Activated CD8-positive, alpha-beta memory T cell treated with anti-CD3 and anti-CD28 coated beads for 1 hour (primary cell): ENCODE measurements at places on chromosomes 5 and 9.
A peak's percentile ranks its signal among the peaks of the same experiment; 100 is the strongest.

DNA sequence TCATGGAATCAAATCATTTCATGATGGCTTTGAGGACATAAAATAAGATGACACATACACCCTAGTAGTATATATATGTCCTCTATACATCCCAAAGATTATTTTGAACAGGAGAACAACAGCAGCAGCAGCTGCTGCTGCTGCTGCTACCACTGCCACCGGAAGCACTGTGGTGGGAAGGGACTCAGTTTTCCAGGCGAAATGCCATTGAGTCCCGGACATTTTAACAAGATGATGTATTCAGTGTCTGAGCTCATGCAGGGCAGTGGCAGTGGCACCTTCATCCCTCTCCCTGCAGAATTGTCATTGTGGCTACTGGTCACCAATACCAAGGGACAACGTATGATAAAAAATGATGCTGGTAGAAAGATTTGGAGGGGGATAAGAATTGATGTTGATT lies 151.3 kb downstream of the CHSY3 start:
- no peak for DNase-seq

DNA sequence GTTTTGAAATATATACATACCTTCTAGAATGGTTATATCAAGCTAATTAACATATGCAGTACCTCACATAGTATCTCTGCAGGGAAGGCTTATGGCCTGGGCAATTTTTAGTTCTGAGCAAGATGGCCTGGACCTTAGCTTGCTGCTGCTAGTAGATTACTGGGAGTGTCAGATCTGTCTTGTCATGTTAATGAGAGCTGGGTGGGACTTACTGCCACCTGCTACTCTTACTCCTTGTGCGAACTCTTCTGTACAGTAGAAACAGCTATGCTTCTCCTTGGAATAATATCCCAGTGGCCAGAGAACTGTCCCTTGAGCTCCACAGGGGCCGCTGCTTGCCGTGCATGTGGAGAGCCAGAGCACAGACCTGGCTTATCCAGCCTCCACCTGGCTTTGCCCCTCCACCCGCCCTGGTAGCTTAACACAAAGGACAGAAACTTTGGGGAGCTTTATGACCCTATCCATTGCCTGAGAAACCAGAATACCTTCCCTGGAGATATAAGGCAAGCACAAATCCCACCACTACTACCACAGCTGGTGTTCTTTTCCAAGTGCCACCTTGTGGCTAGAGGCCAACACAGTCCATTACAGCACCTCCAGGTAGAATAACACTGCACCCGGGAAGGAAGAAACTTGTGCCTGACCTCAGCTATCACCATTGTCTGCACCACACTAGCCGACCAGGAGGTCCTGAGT lies 74.4 kb upstream of the RUSC2 start:
- no peak for DNase-seq

- no peak for DNase-seq
Measured at GRCh38 chr5:5588887-5589826, 166.7 kb downstream of the ICE1 start.

- no peak for DNase-seq
Measured at GRCh38 chr5:6222121-6222520, 156.2 kb downstream of the MED10 start.

DNA sequence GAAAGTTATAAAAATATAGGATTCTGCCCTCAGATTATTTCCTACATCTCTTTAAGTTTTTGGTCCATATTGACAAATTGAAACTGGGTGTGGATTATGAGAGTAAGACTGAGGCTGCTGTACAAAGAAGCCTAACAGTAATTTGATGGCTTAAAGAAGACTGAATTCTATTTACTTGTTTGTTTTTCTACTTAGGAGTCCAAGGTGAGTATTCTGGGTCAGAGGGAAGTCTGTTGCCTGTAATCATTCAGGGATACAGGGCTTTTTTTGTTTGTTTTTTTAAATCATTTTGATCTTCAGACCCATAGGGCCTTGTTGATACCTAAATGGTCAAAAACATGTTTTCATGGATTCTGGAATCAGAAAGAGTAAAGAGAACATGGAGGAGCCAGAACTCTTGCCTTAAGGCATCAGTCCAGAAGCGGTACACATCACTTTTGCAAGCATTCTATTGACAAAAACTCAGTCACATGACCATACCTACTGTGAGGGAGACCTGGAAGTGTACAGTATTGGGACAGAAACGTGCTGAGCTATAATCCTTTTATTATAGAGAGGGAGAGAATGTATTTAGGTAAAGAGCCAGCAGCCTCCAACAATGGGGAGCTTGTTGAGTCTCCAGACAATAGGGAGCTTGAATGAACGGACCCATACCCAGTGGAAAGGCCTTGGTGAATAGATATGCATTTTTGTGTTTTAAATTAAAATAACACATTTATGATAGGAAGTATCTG lies 102.7 kb downstream of the LRRC70 start:
- no peak for DNase-seq

DNA sequence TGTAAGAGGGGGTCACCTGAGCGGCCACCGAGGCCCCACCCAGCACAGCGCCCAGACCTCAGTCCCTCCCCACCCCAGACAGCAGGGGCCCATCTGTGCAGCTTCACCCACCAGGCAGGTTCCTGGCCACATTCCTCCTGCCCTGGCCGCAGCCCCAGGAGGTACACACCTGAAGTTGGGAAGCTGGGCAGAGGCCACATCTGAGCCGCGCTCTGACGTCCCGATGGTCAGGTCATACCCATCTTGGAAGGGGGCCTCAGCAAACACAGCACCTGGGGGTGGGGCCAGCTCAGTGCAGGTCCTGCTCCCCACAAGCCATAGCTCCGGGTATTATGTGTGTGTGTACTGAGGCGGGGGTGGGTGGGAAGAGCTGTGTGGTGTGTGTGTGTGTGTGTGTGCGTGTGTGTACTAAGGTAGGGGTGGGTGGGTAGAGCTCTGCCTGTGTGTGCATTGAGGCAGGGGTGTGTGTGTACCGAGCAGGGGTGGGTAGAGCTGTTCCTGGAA lies 5.6 kb downstream of the SPOUT1 start:
- no peak for DNase-seq

GRCh38 chr5:7815892-7816534 lies 34.9 kb downstream of the CFAP90 start:
- peak; percentile 3 for DNase-seq
